Right cardiac atrium (tissue), 5 donors: ENCODE measurements at places on chromosomes 5 and 9.
A peak's percentile ranks its signal among the peaks of the same experiment; 100 is the strongest.

DNA sequence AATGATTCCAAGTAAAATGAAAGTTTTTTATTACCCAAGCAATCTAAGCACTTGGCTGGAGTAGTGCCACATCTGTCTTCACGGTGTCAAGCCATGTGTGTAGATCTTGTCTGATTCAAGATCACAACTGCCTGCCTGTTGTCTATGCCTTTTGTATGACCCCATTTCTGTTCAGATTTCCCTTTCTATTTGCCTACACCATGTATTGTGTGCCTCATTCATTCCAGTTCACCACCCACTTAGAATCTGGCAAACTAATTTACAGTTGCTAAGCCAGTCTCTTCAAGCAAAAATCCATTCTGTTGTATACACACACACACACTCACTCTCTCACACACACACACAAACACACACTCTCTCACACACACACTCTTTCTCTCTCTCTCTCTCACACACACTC, 33.7 kb downstream of the GLDC start:
- DNase-seq = no peak

DNA sequence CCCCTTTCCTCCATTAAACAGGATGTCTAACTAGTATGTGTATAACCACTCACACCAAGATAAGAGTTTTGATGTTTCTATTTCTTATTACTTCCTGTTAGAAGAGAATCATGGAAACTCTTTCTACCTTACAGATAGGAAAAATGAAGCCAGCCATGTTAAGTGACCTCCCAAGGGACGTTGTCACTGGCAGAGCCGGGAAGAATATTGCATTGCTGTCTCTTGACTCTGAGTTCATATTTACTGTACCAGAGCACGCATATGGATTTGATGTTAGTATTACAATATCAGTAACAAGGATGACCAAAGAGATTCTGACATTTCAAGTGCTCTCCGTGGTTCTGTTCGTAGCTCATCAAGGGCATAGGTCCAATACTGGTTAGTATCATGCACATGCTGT, 12.5 kb upstream of the C5orf63 start:
- DNase-seq = no peak

DNA sequence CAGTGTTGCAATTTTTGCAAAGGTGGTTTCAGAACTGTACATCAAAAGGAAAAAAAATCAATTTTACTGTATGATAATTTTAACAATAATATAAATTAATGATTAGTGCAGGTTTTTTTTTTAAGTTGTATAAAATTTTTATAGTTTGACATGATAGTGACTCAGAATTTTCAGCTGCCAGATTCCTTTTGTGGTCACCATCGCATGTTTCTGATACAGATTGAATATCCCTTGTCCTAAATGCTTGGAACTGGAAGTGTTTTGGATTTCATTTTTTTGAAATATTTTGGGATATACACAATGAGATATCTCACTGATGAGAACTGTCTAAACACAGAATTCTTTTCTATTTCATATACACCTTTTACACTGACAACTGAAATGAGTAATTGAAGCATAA, 361.3 kb downstream of the RAB3C start:
- DNase-seq = no peak

- peak; percentile 66 for DNase-seq
Measured at GRCh38 chr9:97528529-97529230, 27.2 kb downstream of the TMOD1 start.
